Posterior cingulate gyrus (tissue), 11 donors: ENCODE measurements at places on chromosomes 16 and 17.

- no peak for DNase-seq
Observed at GRCh38 chr17:9185142-9185541, 163.8 kb downstream of the NTN1 start.

DNA sequence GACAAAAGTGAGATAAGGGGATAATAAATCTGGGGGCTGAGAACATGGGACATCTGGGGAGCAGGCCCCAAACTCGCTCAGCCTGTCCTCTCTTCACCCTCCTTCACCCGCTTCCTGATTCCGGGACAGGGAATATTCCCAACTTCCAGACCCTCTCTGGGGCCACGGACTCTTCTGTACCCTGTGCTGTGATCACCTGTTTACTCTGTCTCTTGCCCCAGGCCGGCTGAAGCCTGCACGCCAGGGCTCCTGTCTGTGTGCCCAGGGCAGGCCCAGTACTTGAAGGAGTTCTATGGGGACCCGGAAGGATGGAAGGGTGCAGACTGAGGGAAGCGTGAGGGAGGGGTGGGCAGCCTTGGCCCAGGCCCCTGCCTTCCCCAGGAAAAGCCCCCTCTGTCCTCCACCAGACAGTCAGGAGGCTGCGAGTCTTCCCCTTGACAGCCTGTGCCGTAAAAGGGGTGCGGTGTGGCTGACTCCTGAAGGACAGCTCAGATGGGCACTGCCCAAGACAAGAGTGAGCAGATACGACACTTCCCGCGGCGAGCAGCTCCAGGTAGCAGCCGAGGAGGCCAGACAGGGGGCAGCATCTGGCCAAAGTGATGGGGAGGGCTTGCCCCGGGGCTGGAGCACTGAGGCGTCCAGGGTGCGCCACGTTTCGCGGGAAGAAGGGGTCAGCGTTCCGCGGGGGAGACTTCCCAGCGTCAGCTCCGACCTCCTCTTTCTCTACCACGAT lies 1.0 kb upstream of the CCNF start:
- no peak for DNase-seq

- no peak for DNase-seq
Observed at GRCh38 chr16:66494916-66495315, 55.0 kb downstream of the TK2 start.

GRCh38 chr17:20026960-20027359 lies 17.8 kb downstream of the SPECC1 start:
- no peak for DNase-seq

DNA sequence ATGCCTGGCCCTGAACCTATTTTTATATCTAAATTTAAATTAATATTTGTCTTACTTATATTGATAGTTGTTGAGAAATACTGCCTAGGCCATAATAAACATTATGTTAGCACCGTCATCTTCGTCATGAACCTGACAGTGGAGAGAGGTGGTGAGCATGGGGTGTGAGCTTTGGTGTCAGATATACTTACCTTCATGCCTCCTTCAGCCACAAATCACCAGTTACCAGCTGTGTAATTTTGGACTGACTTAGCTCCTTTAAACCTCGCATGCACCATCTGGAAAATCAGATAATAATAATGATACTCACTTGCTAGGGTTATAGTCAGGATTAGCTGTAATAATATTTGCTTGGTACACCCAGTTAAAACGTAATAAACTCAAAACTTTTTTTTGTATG lies 35.0 kb downstream of the SNX29 start:
- no peak for DNase-seq

DNA sequence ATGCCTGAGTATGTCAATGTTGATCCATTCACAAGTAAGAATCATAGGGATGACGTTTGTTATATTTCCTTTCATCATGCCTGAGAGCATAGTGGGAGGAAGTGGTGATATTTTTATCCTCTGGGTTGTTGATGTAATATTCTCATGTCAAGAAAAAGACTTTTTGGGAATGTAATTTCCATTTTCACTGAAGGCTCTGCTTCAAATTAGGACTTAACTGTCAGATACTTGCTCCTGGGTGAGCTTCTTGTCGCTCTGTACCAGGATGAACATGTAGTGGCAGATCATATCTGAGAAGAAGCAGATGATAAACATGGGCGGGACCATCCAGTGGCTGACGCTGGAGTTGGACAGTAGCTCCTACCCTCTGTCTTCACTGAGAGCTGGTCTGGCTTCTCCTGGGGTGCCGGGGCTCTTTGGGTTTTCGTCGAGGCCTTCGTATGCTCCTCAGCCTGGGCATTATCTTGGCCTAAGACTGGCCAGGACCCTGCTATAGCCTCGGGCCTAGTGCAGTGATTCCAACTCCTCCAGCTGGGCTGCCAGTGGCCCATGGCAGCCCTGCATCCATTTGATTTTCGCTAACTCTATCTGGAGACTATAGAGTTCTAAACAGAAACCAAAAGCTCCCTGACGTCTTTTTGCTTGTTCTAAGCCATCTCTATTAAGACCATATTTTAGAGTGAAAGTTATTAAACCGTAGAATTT lies 19.7 kb downstream of the CYB5B start:
- DNase-seq = no peak

- DNase-seq = no peak
Observed at GRCh38 chr17:29958947-29959657, 17.7 kb downstream of the EFCAB5 start.

DNA sequence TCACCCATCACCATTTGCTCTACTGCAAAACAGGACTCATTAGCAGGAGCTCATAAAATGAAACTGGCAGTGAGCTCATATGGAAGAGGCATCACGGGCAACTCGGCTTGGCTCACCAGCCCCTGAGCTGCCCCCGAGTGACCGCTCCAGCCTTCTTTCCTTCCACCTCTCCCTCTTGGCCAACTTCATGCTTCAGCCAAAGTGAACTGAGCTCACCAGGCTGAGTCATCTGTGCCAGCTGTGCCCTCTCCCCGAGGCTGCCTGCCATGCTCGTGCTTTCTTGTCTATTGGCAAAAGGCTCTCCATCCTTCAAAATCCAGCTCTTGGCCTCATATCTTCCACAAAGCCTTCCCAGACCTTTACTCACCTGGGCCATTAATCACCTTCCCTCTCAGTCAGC lies 391.4 kb downstream of the WWOX start:
- no peak for DNase-seq

DNA sequence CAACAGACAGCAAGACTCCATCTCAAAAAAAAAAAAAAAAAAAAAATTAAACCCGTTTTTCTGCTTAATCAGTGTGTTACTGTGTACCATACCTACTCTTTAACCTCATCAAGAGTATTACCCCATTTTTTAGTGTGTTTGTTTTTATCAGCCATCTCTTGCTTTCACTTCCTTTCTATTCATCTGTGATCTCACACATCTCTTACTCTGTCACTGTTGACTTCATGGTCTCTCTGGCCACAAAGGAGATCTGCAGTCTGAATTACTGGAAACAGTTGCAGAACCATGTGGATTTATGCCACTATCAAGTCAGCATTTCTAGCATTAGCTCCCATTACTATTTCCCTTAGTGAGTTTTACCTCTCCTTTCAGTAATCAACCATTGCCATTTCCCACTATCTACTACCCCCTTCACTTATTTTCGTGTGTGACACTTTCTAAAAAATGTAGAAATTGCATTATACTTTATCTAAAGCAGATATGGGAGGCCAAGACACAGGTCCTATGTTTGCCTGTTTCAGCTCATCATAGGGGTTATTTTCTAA lies 20.1 kb downstream of the NDEL1 start:
- DNase-seq = no peak

- DNase-seq = no peak
Observed at GRCh38 chr16:22132801-22133200, 29.5 kb upstream of the SDR42E2 start.

DNA sequence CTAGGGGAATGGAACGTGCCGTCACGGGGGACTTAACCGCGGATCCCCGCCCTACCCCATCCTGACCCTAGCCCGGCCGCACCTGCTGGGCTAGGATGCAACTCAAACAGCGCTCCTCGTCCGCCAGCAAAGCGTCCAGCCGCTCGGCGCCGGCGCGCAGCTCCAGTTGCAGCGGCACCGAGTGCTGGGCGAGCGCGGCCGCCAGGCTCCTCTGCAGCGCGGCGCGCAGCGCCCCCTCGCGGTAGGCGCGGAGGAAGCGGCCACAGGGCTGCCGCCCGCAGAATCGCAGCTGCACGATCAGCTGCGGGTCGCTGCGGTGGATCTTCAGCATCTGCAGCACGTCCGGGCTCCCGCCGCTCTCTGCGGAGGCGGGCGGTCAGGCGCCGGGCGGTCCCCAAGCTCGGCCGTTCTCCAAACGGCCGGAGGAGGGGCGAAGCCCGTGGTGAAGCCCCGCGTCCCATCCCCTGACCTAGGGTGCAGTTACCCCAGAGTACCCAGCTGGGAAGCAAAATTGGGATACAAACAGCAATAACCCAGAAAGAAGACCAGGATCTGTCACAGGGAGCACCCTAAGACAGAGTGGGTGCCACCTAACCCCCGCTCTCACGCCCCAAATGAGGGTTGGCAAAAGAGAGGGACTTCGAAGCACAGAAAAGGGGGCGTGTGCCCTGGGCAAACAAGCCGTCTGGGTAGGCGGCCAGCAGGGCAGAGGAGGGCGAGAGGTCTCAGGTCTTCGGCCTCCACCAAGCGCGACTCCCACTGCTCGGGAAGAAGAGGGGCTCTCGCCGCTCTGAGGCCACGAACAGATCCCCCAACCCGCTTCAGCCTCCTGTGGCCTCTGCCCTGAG lies 4.2 kb downstream of the TRADD start:
- peak; percentile 92 for DNase-seq

GRCh38 chr16:54266363-54266955 lies 20.1 kb downstream of the IRX3 start:
- DNase-seq = no peak

DNA sequence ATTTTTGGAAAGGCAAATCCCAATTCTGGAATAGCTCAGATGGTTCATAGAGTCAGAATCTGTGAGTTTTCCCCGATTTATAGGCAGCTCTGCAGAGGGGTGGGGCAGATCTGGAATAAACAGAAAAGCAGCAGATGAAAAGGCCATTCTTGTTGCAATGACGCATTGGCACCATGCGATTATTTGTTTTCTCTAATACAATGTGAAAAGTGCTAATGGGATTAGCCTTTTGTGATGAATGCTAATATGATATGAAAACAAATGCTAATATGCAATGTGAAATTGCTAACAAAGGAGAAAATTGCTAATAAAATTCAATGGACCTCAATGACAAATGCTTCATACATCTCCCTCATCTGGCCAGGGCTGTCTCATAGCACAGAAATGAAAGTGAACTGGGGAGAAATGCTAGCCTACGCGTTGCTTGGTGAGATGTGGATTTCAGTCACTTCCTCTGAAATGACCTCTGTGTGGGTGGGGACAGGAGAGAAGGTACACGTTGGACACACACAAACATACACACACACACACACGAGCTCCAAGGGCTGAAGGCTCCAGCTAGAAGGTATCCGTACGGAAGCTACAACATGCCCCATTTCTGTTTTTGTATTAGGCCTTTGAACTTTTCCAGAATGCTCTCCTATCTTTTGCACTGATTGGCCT lies 394.5 kb downstream of the XYLT1 start:
- no peak for DNase-seq

- no peak for DNase-seq
Observed at GRCh38 chr17:17548044-17548443, 43.5 kb downstream of the PEMT start.

DNA sequence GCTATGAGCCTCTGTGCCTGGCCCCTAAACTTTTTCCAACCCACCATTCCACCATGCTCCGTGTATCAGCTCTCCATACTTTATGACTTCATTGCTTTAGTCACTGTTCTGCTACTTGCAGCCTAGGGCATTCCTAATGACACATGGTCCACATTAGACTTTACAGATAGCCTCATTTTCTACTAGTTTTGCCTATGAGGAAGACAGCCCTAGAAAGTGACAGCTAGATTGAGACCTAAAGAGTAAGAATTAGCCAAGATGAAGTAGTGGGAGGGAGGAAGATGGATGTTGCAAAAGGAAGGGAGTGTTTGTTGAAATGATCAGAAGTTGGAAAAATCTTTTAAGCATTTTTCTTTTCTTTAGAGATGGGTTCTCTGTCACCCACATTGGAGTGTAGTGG lies 11.0 kb downstream of the C16orf54 start:
- DNase-seq = no peak
